ENCODE measurements at places on chromosomes 12 and 14.

GRCh38 chr12:123996581-123996980, 23.6 kb downstream of the ZNF664 start:
- DNase-seq, result no peak

GRCh38 chr12:131383291-131383690, 327.6 kb upstream of the SFSWAP start:
- DNase-seq, result no peak

- no peak for DNase-seq
These were observed 20.3 kb upstream of the TMX1 start for GRCh38 chr14:51219473-51220448.

DNA sequence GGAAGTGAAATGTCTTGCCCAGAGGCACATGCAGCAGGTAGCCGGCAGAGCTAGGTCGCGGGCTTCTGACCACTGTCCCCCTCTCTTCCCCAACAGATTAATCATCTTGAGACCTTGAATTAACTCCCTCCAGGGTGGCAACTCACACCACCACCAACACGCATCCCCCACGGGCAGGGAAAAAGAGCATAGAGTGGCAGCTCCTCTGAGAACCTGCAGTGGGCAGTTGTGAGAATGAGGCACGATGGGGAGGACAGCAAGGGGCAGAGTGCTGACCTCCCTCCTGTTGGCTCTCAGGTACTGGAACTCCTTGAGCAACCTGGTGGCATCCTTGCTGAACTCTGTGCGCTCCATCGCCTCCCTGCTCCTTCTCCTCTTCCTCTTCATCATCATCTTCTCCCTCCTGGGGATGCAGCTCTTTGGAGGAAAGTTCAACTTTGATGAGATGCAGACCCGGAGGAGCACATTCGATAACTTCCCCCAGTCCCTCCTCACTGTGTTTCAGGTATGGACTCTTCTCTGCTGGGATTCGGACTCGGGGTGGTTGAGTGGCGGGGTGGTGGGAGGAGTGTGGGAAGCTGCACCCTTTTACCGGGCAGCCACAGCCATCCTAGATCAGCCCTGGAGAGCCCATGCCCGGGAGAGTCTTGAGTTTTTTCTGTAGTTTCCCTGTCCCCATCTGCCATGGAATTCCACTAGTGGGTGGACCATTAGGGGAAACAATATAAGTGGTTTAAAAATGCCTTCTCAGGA, 213.3 kb upstream of the FKBP4 start:
- no peak for DNase-seq

DNA sequence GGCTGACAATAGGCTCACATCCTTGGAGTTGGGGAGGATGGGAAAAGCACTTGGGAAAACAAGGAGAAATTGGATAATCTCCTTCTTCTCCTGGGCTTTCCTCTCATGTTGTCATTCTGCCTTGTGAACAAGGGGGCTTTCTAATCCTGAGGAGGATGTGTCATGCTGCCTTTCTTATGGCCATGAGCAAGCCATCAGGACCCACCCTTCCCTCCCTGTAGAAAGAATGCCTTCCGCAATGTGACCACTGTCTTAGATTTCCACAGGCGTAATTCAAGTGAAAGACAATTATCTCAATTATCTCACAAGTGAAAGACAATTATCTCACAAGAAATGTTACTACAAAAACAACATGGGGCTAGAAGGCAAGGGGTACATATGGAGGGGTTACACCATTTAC, 3.0 kb upstream of the OR6S1 start:
- DNase-seq, result no peak

DNA sequence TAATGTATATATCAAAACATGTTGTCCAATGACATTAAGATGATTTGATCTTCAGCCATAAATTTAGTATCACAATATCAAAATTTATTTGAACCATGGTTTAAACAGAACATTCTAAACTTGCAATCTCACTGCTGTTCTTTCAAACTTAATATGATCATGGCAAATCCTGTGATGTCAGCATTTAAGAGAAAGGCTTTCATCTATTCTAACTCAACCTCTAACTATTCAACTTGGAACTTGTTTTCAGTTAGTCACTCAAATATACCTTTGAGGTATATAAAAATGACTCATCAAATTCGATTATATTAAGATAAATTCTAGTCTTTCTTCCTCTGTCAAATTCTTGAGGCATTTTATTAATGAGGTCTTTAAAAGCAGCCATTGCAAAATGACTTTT, 747.0 kb upstream of the FLRT2 start:
- no peak for DNase-seq

GRCh38 chr12:39331539-39332261, 111.2 kb downstream of the KIF21A start:
- DNase-seq, result no peak

DNA sequence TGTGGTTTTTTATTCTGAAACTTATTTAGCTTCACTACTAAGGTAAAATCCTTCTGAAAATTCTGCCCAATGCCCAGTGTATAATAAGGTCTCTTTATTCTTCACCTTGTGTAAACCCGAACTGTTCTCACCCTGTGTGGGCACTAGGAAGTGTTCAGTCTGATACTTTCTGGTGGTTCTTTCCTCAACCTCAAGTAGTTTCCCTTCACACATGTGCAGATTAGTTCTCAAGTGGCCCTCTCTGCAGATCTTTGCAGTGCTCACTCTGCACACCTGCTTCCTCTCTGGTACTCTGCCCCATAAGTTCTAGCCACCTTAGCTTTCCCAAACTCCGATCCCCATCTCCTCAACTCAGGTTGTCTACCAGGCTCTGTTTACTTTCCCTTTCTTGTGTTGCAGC, 61.6 kb downstream of the RAD51B start:
- no peak for DNase-seq

DNA sequence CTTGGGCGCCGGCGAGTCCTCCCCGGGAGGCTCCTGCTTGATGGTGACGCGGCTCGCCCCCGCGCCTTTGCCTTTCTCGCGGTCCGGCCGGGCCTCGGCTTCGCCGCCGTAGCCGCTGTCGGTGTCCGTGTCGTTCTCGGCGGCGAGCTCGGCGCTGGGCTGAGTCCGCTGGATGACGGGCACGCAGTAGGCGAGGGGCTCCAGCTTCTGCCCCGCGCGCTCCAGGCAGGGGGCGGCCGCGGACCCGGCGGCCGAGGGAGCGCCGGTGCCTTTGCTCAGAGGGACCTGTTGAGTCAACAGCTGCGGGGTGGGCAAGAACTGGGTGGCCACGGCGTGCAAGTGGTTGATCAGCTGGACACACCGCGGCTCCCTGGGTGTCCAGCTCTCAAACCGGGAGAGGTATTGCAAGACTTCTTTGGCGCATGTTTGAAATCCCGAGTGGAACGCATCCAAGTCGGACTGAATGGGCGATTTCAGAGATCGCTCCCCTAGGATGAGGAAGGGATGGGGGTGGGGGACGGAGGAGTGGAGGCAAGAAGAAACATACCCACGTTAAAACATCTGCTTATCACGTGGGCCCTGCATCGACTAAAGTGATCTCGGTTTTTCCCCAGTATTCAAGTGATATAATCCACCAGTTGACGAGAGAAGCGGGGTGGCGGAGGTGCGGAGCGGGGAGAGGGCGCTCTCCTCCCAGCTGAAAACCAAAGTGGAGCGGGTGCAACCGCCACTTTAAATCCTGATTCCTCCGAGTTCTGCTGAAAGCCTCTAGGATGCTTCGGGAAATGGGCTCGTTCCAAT, 2.0 kb downstream of the BHLHE41 start:
- peak; percentile 70 for DNase-seq

DNA sequence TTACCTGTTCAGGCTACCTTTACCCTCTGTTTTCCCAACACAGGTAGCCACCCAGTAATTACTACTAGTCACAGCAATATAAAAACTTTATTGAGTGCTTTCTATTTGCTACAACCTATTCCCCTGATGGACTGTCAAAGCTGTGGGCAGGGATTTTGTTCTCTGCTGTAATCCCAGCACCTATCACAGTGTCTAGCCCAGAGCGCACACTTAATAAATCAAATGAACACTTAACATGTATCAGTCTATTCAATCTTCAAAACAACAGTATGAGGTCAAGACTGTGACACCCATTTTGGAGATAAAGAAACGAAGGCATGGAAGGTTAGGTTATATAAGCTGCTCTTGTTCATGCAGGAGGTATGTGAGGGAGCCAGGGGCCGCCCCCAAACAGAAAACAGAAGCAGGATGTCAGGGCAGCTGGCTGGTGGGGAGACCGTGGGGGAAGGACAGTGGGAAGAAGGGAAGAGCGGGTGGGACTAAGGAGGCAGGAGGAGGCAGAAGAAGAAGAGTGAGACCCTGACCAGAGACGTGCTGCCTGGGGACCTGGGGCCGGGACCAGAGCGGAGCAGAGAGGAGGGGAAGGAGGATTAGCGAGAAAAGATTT, 1.7 kb downstream of the TNFRSF1A start:
- no peak for DNase-seq

- no peak for DNase-seq
These were observed 145.5 kb downstream of the AKAP6 start for GRCh38 chr14:32474478-32475195.

DNA sequence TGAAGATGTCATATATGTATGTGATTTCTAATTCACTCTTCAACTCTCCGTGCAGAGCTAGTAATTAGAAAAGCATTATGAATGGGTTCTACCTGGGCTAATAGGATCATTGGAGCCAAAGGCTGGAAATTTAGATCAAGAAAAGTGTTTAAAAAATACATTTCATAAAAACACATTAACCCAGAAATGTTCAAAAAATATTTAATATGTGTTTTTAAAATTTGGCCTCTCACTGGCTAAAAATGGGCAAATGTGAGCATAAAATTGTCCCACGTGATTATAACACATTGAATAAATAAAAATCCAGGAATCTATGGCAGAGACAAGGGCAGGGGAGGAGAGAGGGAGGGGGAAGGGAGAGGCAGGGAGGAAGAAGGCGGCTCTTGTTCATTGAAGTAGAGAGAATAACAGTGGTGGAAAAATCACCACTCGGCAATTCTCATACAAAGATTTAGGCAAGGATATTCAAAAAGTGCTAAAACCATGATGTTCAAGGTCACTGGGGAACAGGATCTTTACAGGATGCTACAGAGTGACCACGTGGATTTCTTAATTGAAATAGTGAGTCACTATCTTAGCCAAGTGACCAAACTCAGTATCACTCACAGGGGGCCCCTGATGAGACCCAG, 38.8 kb downstream of the FBXO21 start:
- no peak for DNase-seq

GRCh38 chr12:123250471-123251383, 17.5 kb downstream of the MTRFR start:
- DNase-seq, result no peak

- no peak for DNase-seq
These were observed 17.3 kb downstream of the EMG1 start for GRCh38 chr12:6987956-6988553.

GRCh38 chr14:26128931-26129671, 468.7 kb downstream of the NOVA1 start:
- DNase-seq, result no peak

DNA sequence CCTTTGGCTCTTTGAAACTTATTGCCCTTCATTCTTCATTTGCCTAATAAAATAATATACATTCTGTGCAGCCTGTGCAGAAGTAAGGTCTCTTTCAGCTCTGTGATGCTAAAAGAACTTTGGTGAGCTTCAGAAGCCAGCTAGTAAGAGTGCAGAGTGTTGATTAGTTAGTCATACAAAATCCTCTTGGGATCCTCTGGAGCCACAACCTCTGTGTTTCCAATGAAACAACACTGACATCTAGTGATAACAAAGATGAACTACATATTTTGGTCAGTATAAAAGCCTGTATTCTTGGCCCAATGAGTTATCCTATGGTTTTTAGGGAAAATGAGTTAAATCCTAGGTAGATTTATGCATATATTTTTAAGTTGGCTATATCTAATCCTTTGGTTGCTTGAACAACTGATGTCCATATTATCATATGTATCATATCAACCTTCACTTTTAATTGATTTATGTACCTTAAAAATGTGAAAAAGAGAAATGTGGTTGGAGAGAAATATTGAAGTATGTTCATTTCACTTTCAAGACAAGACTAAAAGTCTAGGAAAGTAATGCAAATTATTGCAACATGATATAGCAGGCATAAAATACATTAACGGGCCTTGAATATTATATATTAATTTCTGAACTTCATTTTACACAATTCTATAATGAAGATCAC, 158.4 kb downstream of the KLHL28 start:
- no peak for DNase-seq

DNA sequence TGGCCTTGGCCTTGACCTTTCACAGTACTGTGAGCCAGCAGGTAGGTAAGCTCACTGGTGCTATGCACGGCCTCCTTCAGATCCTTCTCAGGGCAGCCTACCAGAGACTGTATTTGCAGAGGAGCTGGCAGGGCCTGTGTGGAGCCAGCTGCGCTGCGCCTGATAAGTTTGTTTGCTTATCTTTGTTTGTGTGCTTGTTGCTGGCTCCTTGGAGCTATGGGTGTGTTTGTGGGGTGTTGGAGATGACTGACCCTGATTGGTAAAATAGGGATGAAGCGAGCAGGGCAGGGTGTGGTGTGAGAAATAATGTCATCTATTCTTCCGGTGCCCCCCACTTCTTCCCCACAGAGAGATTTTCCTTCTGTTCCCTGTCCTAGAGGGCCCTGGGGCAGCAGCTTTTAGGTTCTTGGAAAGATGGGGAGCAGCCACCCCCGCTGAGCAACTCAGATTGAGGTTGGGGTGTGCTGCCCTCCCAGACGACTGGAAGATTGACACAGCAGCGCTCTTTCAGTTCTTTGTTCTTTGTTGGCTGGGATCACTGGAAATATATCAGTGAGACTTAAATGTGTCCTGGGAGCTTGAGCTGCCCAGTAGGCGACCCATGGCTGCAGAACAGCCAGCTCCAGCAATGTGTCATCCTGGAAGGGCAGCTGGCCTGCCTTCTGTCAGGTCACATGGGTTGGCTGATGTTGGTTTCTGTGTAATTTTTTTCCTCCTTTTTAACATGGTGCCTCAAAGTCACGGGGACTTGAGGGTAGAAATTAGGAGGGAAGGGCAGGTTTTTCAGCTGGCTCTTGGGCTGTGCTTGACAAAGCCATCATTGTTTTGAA, 19.6 kb downstream of the MLXIP start:
- peak; percentile 51 for DNase-seq

DNA sequence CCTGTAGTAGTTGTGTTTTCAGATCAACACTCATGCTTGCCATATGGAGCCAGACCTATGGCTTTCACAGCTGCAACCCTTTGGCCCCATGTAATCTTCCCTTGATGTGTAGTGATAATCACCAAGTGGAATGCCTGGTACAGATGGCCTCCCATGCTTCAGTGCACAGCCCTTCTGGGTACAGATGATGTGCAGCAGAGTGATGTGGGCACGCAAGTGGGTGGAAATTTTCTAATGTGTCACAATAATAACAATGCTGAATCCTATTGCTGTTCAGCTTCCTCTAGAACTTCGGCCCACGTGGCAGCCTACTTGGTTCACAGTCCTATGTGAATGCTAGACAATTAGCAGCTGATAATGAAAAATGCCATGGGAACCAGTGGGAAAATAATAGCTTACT, 188.1 kb downstream of the SNAPC1 start:
- no peak for DNase-seq

- no peak for DNase-seq
These were observed 20.3 kb upstream of the FOXG1 start for GRCh38 chr14:28746247-28746646.

GRCh38 chr12:58309806-58310205, 368.4 kb downstream of the ATP23 start:
- DNase-seq, result no peak

- DNase-seq, result no peak
These were observed 711.6 kb upstream of the FOXG1 start for GRCh38 chr14:28055008-28055407.

All from hypothalamus (tissue), 51 donors.